Prostate gland (tissue), 2 donors: ENCODE measurements at places on chromosomes 12 and 14.

- H3K36me3 ChIP-seq: no peaks in the 10 kb centered on the region
- no peaks in the 10 kb centered on the region for H3K4me1 ChIP-seq
- no peaks in the 10 kb centered on the region for H3K27me3 ChIP-seq
- H3K27ac ChIP-seq: no peak overlapping the region
- DNase-seq: no peak
- no peak overlapping the region for H3K4me3 ChIP-seq
Measured at GRCh38 chr12:103791350-103791920, 49.6 kb downstream of the NT5DC3 start.

- H3K4me1 ChIP-seq: peaks cover 3% of the 10 kb centered on the region
- H3K36me3 ChIP-seq: no peaks in the 10 kb centered on the region
- peak overlapping the region; percentile 55 for H3K27ac ChIP-seq
- DNase-seq: peak; percentile 64
Measured at GRCh38 chr12:101939856-101940265, 62.5 kb downstream of the DRAM1 start.

GRCh38 chr14:33309106-33309505 is 370.4 kb downstream of the NPAS3 start:
- no peak overlapping the region for H3K4me3 ChIP-seq
- H3K36me3 ChIP-seq: no peaks in the 10 kb centered on the region
- H3K4me1 ChIP-seq: no peaks in the 10 kb centered on the region

- no peak overlapping the region for H3K27ac ChIP-seq
- H3K4me3 ChIP-seq: no peak overlapping the region
- H3K36me3 ChIP-seq: no peaks in the 10 kb centered on the region
- H3K27me3 ChIP-seq: no peaks in the 10 kb centered on the region
Measured at GRCh38 chr14:26522967-26523366, 74.9 kb downstream of the NOVA1 start.

GRCh38 chr12:43453761-43454160 is 98.2 kb downstream of the ADAMTS20 start:
- H3K27ac ChIP-seq: no peak overlapping the region
- no peak overlapping the region for H3K4me3 ChIP-seq
- no peaks in the 10 kb centered on the region for H3K4me1 ChIP-seq
- H3K36me3 ChIP-seq: no peaks in the 10 kb centered on the region
- H3K27me3 ChIP-seq: no peaks in the 10 kb centered on the region

DNA sequence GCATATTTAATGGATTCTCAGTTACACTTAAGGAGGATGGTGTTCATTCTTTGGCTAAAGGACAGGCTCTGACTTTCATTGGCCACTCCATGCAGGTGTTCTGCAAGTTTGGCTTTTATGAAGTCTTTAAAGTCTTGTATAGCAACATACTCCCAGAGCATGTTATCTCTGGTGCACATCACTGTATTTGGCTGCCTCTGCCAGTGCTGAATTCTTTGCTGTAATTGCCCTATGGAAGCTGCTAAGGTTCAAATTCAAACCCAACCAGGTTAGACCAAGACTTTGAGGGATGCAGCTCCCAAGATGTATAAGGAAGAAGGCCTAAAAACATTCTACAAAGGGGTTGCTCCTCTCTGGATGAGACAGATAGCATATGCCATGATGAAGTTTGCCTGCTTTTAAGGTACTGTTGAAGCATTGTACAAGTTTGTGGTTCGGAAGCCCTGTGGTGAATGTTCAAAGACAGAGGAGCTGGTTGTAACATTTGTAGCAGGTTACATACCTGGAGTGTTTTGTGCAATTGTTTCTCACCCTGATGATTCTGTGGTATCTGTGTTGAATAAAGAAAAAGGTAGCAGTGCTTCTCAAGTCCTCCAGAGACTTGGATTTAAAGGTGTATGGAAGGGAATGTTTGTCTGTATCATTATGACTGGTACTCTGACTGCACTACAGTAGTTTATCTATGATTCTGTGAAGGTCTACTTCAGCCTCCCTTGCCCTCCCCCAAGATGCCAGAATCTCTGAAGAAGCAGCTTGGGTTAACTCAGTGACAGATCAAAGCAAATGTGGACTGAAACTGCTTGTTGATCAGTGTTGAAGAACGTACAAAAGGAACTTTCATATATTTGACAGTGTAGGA is 19.4 kb downstream of the TMEM116 start:
- H3K4me1 ChIP-seq: no peaks in the 10 kb centered on the region
- DNase-seq: no peak
- no peak overlapping the region for H3K27ac ChIP-seq
- H3K36me3 ChIP-seq: no peaks in the 10 kb centered on the region

DNA sequence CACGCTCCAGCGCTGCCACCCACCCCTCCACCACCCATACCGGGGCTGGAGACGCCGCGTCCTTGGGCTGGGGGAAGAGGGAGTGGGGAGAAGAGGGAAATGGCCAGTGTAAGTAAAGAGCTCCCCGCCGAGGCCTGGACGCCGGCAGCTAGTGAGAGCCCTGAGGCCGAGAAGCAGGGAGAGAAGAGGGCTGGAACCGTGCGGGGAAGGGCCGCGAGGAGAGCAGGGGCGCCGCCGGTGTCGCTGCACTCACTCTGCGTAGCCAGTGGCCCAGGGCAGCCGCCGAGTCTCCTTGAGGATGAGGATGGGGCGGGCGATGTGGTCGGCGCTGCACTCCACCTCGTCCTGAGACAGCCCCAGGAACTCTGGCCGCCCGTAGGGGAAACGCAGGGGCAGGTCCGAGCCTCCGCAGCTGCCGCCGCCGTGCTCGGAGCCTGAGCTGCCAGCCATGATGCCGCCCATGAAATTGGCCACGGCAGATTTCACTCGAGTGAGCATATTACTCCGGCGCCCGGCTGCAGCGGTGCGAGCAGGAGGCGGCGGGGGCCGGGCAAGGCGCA is 631 bp downstream of the PPM1H start:
- no peaks in the 10 kb centered on the region for H3K4me1 ChIP-seq
- no peaks in the 10 kb centered on the region for H3K27me3 ChIP-seq
- peak; percentile 19 for DNase-seq
- peak overlapping the region; percentile 90 for H3K27ac ChIP-seq
- no peaks in the 10 kb centered on the region for H3K36me3 ChIP-seq

GRCh38 chr12:67758521-67758920 is 110.0 kb downstream of the DYRK2 start:
- no peak overlapping the region for H3K27ac ChIP-seq
- no peak overlapping the region for H3K4me3 ChIP-seq
- H3K36me3 ChIP-seq: no peaks in the 10 kb centered on the region
- no peak for DNase-seq
- H3K4me1 ChIP-seq: no peaks in the 10 kb centered on the region
- no peaks in the 10 kb centered on the region for H3K27me3 ChIP-seq

DNA sequence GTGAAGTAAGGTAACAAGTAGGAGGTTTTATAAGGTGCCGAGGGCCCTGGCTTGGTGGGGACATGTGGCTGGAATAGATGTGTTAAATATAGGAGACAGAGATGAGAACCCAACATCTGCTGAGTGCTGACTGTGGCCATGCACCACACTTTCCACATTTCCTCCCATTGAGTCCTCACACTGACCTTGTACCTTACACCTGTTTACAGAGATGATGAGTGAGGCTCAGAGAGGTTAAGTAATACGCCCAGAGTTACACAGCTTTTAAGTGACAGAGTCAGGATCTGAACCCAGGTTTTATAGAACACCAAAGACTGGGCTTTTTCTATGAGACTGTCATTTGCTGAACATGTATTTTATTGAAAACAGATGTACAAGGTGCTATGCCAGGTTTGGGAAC is 70.8 kb upstream of the LTA4H start:
- no peaks in the 10 kb centered on the region for H3K4me1 ChIP-seq
- no peak for DNase-seq
- no peak overlapping the region for H3K4me3 ChIP-seq
- H3K27me3 ChIP-seq: no peaks in the 10 kb centered on the region
- no peak overlapping the region for H3K27ac ChIP-seq
- no peaks in the 10 kb centered on the region for H3K36me3 ChIP-seq

GRCh38 chr14:81169267-81169666 is 51.5 kb downstream of the GTF2A1 start:
- DNase-seq: no peak
- H3K4me3 ChIP-seq: peak overlapping the region; percentile 47
- no peaks in the 10 kb centered on the region for H3K27me3 ChIP-seq
- peak overlapping the region; percentile 92 for H3K27ac ChIP-seq
- H3K36me3 ChIP-seq: no peaks in the 10 kb centered on the region
- no peaks in the 10 kb centered on the region for H3K4me1 ChIP-seq

DNA sequence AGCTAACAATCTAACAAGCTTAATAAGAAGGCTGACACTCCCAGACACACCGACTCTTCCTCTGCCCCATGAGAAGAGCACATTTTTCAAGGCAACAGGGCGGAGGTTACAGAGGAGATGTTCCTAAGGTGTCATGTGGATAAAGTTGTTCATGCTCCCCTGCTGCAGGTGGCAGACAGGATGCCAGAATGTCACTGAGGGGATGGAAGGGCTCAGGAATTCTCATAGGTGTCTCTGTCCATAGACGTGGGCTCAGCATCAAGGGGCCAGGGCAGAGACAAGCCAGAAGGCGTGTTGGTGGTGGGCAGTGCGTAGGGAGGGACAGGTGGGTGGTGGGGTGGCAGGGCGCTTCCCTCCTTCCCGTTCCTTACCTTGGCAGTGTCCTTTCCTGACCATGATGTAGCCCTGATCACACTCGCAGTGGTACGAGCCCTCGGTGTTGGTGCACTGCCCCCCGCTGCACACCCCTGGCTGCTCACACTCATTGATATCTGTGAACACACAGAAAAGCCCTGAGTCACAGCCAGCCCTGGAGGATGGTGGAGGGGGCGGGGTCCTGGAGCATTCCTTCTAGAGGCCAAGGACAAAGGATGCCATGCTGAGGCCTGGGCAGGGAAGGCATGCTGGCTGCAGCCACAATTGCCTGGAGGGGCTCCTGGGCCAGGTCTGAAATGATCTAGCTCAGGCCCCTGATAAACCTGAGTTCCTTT is 23.0 kb downstream of the ISCA2 start:
- H3K27ac ChIP-seq: no peak overlapping the region
- no peaks in the 10 kb centered on the region for H3K4me1 ChIP-seq
- H3K36me3 ChIP-seq: no peaks in the 10 kb centered on the region
- DNase-seq: no peak
- H3K4me3 ChIP-seq: no peak overlapping the region

- no peaks in the 10 kb centered on the region for H3K36me3 ChIP-seq
- no peak for DNase-seq
- no peak overlapping the region for H3K4me3 ChIP-seq
- peak overlapping the region; percentile 23 for H3K27ac ChIP-seq
- no peaks in the 10 kb centered on the region for H3K27me3 ChIP-seq
Measured at GRCh38 chr12:110563702-110564470, 19.2 kb downstream of the PPTC7 start.

DNA sequence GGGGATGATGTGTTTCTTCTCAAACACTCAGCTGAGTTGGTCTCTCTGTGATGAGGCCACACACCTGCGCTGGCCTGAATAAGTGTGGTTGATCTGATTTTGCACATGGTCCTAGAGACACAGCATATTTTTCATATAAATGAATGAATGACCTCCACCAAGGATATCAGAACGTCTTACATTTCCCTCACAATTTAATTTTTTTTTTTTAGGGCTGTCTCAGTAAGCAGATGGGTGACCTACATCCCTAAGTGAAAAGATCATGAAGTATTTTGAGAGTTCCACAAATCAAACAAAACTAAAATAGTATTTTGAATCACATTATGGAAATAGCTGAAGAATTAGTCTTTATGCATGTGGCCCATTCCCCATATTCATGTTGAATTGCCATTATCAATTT is 333.7 kb upstream of the TMTC1 start:
- no peak for DNase-seq
- H3K27me3 ChIP-seq: no peaks in the 10 kb centered on the region
- no peak overlapping the region for H3K27ac ChIP-seq
- no peaks in the 10 kb centered on the region for H3K4me1 ChIP-seq
- H3K4me3 ChIP-seq: no peak overlapping the region
- H3K36me3 ChIP-seq: no peaks in the 10 kb centered on the region

GRCh38 chr14:36429692-36430091 is 90.3 kb downstream of the NKX2-1 start:
- no peak overlapping the region for H3K27ac ChIP-seq
- H3K4me3 ChIP-seq: no peak overlapping the region
- H3K27me3 ChIP-seq: no peaks in the 10 kb centered on the region
- no peaks in the 10 kb centered on the region for H3K4me1 ChIP-seq
- DNase-seq: no peak

- no peak overlapping the region for H3K27ac ChIP-seq
- H3K4me1 ChIP-seq: no peaks in the 10 kb centered on the region
- H3K4me3 ChIP-seq: no peak overlapping the region
- H3K36me3 ChIP-seq: no peaks in the 10 kb centered on the region
Measured at GRCh38 chr14:99637624-99638023, 7.3 kb upstream of the HHIPL1 start.

- H3K27me3 ChIP-seq: no peaks in the 10 kb centered on the region
- H3K36me3 ChIP-seq: no peaks in the 10 kb centered on the region
- DNase-seq: no peak
- no peaks in the 10 kb centered on the region for H3K4me1 ChIP-seq
- no peak overlapping the region for H3K4me3 ChIP-seq
Measured at GRCh38 chr14:69982886-69983285, 103.7 kb downstream of the SMOC1 start.

GRCh38 chr12:8796831-8797626 is 25.4 kb upstream of the A2ML1 start:
- H3K36me3 ChIP-seq: no peaks in the 10 kb centered on the region
- no peaks in the 10 kb centered on the region for H3K4me1 ChIP-seq
- no peak overlapping the region for H3K4me3 ChIP-seq
- no peak for DNase-seq

DNA sequence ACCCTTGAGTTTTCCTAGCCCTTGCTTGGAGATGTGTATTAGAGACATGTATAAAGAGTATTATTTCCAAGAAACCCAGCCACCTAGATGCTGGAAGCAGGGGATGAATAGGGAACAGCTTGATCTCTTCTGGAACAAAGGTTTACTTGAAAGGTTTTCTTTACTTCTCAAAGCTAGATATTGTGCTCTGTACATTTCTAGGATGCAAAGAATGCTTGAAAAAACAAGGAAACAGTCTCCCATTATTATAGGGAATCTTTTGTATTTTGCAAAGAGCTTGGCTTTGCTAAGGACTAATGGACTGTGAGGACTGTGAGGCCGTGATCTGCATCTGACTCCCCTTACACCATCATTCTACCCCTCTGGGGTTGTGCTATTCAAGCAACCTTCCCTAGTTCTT is 77.9 kb downstream of the PRICKLE1 start:
- no peaks in the 10 kb centered on the region for H3K27me3 ChIP-seq
- DNase-seq: no peak
- no peaks in the 10 kb centered on the region for H3K4me1 ChIP-seq
- no peak overlapping the region for H3K4me3 ChIP-seq
- H3K27ac ChIP-seq: no peak overlapping the region
- H3K36me3 ChIP-seq: no peaks in the 10 kb centered on the region

- H3K4me1 ChIP-seq: no peaks in the 10 kb centered on the region
- no peaks in the 10 kb centered on the region for H3K36me3 ChIP-seq
- H3K4me3 ChIP-seq: no peak overlapping the region
Measured at GRCh38 chr12:5031958-5032357, 11.7 kb upstream of the KCNA5 start.

GRCh38 chr12:4450551-4451112 is 5.0 kb upstream of the FGF6 start:
- H3K4me1 ChIP-seq: no peaks in the 10 kb centered on the region
- no peaks in the 10 kb centered on the region for H3K36me3 ChIP-seq
- no peaks in the 10 kb centered on the region for H3K27me3 ChIP-seq
- H3K4me3 ChIP-seq: no peak overlapping the region
